ENCODE measurements at places on chromosomes 6 and 20.

DNA sequence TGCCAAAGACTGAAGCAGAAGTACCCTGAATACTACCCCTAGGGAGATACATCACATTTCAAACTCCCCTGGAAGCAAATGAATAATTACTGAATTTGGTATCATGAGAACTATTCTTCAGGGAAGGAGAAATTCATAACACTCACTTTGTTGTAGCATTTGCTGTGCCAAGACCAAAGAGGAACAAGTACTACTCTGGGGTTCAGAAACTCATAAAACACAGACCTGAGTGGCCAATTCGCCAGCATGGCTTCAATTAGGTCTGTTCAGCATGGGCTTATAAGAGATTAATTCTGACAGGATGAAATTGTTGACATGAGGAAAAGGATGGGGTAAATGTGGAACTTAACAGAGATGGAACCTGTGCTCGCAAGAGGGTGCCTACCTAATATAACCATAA is 6.5 kb downstream of the ELOVL5 start:
- DNase-seq, result no peak

DNA sequence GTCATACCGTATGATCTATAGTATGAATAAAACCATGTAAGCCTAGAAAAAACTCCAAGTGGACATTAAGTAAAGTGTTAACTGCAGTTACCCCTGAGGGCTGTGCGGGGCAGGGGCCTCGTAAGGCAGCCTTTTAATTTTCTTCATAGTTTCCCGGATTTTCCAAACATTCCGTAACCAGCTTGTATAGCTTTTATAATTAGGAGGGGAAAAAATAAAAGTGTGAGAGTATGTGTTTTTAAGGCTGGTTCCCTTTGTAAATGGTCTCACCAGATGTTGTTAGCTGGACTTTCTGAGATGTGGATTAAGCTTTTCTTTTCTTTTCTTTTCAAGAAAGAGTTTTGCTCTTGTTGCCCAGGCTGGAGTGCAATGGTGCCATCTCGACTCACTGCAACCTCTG is 7.0 kb downstream of the KIAA1755 start:
- no peak for DNase-seq

- no peak for DNase-seq
Observed at GRCh38 chr6:87827346-87827745, 125.3 kb upstream of the AKIRIN2 start.

GRCh38 chr20:25218492-25218891 is 23.0 kb downstream of the ENTPD6 start:
- DNase-seq, result no peak

GRCh38 chr6:37783856-37784584 is 35.5 kb upstream of the ZFAND3 start:
- no peak for DNase-seq

- DNase-seq, result no peak
Observed at GRCh38 chr6:25743868-25744267, 10.7 kb upstream of the SLC17A4 start.

GRCh38 chr20:57921676-57922075 is 211.9 kb upstream of the PMEPA1 start:
- DNase-seq, result no peak

DNA sequence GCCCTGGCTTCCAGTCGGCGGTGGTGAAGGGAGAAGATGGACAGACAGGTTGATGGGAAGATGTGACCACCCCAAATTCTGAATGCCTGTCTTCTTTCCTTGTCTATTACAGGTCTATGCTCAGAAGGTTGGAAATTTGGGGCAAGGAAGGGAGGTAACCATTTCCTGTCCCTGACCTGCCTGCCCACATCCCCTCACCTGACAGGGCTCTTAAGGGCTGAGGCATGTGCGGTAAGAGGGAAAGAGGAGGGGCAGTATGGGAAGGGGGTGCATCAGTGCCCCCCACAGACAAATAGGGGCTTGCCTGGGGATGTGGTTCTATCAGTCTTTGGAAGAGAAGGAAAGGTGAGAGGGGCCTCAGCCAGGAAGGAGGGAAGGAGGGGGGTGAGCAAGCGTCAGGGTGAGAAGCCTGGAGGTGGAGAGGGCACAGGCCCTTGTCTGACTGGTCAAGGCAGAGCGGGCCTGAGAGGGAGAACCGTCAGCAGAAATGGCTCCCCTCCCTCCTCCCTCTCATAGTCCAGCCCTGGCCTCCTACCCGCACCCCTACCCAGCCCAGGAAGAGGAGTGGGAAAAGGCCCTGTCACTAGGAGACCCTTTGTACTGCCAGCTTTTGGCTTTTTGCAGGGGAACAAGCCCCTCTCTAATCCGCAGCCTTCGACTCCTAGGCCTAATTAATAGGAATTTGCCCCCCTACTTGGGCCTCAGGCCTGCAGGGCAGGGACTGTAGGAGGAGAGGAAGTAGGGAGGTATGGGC is 104.4 kb upstream of the FOXP4 start:
- DNase-seq, result no peak

GRCh38 chr6:168052291-168052891 is 26.6 kb downstream of the FRMD1 start:
- no peak for DNase-seq

GRCh38 chr6:41548841-41549642 is 2.9 kb downstream of the FOXP4 start:
- no peak for DNase-seq

- DNase-seq, result no peak
Observed at GRCh38 chr20:10297684-10298240, 79.1 kb downstream of the SNAP25 start.

DNA sequence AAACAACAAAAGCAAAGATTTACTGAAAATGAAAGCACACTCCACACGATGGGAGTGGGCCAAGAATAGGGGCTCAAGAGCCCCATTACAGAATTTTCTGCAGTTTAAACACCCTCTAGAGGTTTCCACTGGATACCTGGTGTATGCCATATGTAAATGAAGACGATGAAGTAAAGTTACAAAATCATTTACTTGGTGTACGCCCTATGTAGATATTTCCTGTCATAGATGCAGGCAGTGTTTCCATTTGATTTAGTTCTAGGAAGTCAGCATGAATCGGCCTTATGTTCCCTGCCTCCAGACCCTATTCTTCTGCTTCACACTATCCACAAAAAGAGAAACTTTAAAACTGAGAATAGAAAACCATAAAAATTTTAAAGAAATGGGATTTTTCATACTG is 404.4 kb upstream of the GJE1 start:
- DNase-seq, result no peak

DNA sequence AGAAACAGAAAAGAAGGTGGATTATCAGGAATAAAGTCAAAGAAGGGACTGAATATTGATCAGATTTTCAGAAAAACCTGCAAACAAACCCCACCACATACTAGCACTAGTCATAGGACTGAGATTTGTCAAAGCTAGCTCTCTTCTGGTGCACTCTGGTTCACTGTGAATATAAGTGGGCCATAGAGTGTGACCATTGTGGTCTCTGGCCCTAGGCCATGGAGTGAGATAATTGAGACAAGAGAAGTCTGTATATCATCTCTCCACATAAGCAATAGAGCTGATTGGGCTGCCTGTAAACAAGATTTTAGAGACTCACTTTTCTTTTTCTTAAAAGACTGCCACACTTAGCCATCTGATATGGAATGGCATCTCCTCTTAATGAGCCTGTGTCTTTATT is 247.2 kb downstream of the LAMA2 start:
- no peak for DNase-seq

GRCh38 chr6:163494279-163494727 is 79.8 kb downstream of the QKI start:
- no peak for DNase-seq

DNA sequence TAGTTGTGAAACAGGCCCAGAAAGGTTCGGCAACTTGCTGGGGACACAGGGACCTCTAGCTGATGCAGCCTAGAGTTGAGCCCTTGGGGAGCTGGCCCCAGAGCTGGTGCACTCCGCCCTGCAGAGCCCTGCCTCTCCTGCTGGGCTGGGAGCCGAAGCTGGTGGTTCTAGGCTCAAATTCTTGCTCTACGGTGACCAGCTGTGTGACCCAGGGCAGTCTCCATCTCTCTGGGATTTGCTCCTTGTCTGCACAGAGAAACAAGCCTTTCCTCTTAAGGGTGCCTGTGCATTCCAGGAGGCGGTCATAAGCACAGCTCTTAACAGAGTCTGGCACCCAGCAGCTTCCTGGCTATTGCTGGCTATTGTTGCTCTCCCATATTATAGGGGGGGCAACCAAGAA is 47.4 kb downstream of the RBM38 start:
- DNase-seq, result no peak

DNA sequence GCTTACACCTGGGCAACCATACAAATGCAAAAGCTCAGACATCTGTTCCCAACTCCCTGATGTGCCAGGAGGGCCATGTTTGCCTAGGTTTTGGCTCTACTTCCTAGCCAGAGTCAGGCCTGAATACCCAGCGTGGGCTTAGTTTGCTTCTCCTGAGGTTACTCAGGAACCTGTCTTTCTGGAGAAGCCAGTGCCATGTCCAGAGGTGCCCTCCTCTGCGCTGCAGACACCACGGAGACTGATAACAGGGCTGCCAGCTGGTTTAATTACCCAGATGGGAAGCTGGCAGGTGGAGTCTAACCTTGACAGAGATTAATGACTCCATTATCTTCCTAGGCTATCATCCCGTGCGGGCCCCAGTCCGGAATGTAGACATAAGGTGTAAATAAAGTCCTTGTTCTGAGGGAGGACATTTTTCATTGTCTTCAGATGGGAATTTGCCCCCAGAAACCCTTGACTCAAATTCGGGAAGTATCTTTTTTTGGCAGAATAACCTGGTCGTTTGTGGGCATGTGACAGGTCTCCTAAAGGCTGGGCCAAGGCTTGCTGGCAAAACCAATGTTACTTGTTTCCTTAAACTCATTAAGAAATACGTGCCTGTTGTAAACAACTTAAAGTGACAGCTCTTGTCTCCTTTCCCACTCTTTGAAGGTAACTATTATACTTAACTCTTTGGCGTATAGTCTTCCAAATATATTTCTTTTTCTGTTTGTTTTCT is 29.2 kb upstream of the ZNFX1 start:
- no peak for DNase-seq

- DNase-seq, result no peak
Observed at GRCh38 chr6:147900247-147900830, 391.8 kb downstream of the SAMD5 start.

- DNase-seq, result peak; percentile 57
Observed at GRCh38 chr6:108557494-108558371, 3.0 kb upstream of the FOXO3 start.

GRCh38 chr20:52948491-52948890 is 23.7 kb upstream of the TSHZ2 start:
- no peak for DNase-seq

- no peak for DNase-seq
Observed at GRCh38 chr6:126026001-126026400, 39.7 kb downstream of the TRMT11 start.

DNA sequence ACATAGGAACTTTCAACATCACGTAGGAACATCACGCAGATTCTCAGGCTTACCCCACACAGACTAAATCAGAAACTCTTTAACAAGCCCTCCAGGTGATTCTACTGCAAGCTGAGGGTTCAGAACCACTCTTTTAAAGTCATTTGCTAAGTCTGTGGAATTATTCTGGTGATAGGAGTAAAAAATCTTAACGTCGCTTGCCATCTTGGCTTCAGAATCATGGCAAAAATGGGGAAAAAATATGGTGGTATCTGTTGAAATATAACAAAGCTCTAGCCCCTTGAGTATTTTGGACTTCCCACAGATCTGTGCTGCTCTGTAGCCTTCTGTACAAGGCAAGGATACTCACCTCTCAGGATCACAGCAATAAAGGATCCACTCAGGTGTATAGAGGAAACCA is 17.4 kb downstream of the FOXO3 start:
- DNase-seq, result no peak

- DNase-seq, result no peak
Observed at GRCh38 chr20:34337982-34338726, 24.9 kb upstream of the ITCH start.

- no peak for DNase-seq
Observed at GRCh38 chr6:2191390-2191740, 54.0 kb downstream of the GMDS start.

DNA sequence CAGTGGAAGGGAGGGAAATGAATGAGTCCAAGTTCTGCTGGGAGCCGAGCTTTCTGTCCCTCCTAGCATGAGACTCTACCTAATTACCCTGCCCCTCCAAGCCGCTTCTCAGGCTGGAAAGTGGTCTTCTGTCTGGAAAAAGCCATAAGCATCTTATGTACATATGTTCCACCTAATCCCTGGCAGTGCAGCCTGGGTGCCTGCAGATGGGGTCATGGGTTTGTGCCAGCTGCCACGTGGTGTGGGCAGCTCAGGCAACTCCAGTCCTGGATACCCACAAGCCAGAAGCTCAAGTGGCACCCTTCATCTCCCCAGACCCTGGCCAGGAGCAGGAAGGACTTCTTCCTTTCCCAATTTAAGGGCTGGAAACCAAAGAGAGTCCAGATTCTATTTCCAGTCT is 253.1 kb downstream of the LY86 start:
- DNase-seq, result no peak

DNA sequence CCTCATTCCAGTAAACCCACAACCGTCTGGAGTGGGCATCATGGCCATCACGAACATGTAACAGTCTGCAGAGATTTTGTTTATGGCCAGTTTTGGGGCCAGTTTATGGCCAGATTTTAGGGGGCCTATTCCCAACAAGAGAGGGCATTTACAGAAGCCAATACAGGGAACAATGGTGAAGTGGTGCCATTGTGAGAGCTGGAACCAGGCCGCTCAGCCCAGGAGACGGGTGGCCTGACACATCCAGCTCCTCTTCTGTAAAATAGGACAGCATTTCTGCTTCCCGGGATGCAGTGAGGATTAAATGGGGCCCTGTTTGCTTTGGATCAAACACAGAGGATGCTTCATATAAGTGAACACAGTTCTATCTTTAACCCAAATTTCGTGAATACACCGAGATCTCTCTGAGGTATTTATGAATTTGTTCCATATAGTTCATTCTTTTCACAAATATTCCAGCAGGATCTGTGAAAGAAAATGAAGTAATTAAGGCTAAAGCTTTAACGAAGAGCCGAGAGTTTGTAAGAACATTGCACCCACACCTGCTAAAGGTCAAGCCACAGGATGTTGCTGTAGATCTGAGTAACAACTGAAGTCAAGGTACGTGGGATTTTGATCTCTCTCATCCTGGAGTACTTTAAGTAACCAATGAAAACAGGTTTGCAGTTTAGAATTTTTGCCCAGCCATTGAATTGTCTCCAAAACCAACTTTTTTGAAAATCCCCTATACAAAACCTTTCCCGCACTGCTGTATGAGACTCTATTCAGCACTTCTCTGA is 14.5 kb upstream of the SIRPG start:
- no peak for DNase-seq

- DNase-seq, result no peak
Observed at GRCh38 chr6:43910149-43910637, 140.2 kb downstream of the VEGFA start.

GRCh38 chr6:32742374-32742773 is 1.2 kb downstream of the HLA-DQA2 start:
- DNase-seq, result no peak

GRCh38 chr6:17505062-17505476 is 95.0 kb upstream of the FAM8A1 start:
- no peak for DNase-seq

DNA sequence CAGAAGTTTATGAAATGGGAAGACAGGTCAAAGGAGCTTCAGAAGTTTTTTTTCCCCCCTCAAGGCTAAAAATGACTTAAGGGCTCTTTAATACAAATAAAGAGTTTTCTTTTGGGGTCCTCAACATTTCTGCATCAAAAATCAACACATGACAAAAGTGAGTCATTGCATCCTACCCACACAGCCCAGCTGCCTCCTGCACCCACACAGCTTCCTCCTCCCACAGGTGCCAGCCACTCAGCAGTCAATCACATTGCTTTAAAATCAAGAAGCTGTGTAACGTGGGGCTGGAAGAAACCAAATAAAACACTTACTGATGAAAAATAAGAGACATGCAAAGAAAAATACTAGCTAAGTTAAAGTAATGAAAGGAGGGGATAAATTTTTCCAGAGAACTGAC is 68.5 kb downstream of the MAP3K5 start:
- no peak for DNase-seq

- no peak for DNase-seq
Observed at GRCh38 chr20:52992632-52993031, 20.5 kb downstream of the TSHZ2 start.
